DMS153 (cell line): ENCODE measurements at places on chromosomes 12 and 14.

- DNase-seq: no peak
Observed at GRCh38 chr12:94062796-94063635, 85.4 kb upstream of the PLXNC1 start.

DNA sequence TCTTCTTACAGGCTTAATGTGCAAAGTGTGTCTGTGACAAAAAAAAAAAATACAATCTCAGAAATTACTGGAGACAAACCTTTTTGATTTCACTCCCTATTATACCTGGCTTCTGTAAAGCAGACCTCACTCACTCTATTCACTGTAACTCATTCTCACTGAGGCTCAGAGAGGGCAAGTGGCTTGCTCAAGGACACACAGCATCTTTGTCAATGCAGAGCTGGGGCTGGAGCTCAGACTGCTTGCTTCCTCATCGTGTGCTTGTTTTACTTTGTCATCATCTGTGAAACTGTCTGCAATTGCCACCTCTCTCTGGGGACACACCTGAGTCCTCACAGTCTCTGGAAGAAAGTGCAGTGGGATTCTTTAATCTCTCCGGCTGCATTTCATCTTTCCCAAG lies 120.0 kb downstream of the PTPN11 start:
- no peak for DNase-seq

GRCh38 chr12:131948166-131948712 lies 1.5 kb upstream of the EP400 start:
- no peak for DNase-seq

DNA sequence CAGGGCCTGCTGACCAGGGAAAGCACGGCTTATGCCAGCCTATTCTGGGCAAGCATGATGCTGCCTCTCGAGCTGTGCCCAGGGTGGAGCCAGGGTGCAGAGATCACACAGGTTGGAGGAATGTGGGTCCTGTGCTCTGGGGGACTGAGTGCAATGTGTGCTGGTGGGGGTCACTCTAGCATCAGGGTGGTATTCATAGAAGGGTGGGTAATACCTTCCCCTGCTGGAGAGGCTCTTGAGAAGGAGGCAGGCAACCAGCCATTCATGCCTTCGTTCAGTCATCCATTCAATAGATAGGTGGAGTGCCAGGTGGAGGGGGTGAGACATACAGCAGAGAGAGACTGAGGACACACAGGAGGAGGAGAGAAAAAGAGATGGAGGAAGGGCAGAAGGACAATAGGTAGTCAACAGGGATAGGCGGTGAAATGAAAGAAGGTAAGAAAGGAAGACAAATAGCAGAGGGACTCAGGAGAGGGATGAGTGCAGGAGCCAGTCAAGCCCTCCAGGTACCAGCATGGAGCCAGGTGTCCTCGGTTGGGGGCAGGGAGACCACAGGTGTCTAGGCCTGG lies 5.2 kb upstream of the ZNF385A start:
- no peak for DNase-seq

GRCh38 chr12:130147875-130148596 lies 14.2 kb upstream of the FZD10 start:
- DNase-seq: no peak

DNA sequence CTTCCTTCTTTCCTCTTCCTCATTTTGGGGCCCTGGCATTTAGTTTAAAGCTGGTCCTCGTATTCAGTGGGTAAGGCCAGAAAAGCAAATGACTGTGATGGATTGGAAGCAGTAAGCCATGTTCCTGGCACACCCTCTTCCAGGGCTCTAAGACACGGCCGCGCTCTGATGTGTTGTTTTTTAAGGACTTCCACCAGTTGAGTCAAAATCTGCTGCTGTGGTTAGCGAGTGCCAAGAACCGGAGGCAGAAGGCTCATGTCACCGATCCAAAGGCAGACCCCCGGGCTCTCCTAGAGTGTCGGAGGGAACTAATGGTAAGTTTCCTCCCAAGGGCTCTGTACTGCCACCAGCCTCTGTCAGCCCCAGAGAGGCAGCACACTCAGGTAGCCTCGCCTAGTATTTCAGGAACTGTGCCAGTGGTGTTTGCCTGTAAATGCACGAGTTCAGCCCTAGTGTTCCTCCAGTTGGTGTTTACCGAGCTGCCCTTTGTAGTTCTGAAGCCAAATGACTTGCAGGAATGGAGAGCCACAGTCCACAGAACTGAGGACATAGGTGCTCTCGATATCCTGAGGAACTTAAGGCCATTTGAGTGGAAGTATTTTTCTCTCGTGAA lies 72.7 kb downstream of the ESR2 start:
- DNase-seq: no peak

DNA sequence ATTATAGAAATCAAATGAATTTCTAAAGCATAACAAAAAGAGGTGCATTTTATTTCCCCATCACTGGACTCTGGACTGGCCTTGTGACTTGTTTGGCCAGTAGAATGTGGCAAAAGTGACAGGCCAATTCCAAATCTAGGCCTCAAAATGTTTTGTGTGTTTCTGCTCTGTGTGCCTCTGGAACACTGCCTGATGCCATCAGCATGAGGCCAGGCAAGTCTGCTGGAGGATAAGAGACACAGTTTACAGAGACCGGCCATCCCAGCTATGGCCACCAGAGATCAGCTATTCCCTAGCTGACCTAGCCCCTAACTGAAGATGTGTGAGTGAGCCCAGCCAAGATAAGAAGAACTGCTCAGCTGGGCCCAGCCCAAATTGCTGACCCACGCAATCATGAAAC lies 32.9 kb downstream of the ASCL1 start:
- peak; percentile 46 for DNase-seq

GRCh38 chr12:90085494-90086274 lies 377.0 kb upstream of the ATP2B1 start:
- no peak for DNase-seq

- DNase-seq: no peak
Observed at GRCh38 chr12:124603100-124603541, 35.7 kb upstream of the NCOR2 start.

DNA sequence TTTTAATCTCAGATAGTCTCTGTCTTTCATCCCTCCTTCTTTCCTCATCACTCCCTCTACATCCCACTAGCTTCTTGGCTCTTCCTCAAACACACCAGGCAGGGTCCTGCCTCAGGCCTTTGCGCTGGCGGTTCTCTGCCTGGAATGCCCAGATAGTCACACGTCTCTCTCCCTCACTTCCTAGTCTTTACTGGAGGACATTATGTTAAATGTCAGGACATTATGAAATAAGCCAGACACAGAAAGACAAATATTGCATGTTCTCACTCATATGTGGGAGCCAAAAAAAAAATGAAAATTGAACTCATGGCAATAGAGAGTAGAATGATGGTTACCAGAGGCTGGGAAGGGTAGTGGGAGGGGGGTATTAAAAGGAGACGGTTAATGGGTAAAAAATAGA lies 442.0 kb downstream of the MED13L start:
- DNase-seq: no peak

DNA sequence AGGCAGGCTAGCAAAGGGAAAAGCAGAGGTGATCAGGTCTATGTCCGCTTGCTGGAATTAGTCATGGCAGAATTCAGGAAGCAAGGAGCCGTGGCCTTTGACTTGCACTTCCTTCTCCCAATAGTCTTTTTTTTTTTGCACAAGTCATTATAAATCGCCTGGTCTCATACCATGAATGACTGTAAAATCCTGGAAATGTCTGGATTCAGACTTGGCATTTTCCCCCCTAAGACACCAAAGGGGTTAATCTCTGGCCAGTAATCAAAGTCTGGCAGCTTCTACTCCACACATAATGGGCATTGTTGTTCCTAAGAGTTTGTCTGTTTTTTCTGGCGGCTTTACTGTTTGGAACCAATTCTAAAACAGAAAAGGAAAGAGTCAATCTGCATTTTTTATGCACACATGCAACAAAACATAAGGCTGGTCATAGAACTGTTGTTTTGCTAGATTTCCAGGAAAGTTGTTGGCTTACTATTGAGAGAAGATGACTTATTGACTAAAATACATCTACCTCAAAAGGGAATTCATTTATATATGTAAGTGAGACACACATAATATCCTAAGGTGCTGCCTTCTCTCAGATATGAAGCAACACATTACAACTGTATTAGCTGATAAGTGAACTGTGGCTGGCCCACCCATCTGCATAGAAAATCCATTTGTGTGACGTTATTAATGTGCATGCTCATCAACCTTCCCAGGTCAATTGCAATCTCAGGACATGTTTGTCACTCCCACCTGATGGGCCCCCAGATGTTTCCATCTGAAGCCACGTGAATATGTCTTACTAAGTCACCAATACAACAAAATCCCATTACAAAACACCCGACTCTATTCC lies 157.3 kb downstream of the BTG1 start:
- no peak for DNase-seq

DNA sequence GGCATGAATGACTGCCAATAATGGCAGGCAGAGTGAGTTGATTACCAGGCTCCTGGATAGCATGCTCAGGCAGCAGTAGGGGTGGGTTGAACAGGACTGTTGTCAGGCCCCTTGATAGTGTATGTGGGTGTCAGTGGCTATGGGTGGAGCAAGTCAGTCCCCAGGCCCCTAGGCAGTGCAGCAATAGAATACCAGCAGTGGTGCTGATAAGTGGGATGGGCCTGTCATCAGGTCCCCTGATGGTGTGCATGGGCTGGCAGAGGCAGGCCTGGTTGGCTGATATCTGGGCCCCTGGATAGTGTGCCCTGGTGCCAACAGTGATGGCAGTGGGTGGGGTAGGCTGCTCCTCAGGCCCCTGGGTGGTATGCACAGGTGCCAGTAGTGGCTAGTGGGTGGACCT lies 32.4 kb downstream of the SMCO2 start:
- DNase-seq: no peak

DNA sequence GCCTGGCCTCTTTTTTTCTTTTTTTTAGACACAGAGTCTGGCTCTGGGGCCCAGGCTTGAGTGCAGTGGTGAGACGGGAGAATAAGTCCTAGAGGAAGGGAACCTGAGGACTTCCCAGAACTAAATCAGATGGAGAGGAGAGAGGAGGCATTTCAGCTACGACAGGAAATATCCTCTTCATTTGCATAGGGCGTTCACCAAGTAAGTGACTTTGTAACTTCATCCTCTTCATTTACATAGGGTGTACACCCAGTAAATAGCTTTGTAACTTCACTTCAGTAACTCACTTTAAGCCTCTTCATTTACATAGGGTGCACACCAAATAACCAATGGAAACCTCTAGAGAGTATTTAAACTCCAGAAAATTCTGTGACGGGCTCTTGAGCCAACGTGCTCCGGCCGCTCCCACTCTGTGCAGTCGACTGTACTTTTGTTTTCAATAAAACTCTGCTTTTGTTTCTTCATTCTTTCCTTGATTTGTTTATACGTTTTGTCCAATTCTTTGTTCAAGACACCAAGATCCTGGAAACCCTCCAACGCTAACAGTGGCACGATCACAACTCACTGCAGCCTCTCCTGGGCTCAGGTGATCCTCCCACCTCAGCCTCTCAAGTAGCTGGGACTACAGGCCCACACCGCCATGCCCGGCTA lies 21.4 kb upstream of the ANKRD9 start:
- DNase-seq: no peak
